ENCODE measurements at places on chromosomes 7 and 10.

GRCh38 chr7:102426268-102427018 is 6.9 kb upstream of the ORAI2 start:
- no peak for DNase-seq

GRCh38 chr7:84139986-84140729 is 54.4 kb downstream of the SEMA3A start:
- DNase-seq = no peak

GRCh38 chr10:30505543-30506298 is 71.7 kb downstream of the MAP3K8 start:
- no peak for DNase-seq

DNA sequence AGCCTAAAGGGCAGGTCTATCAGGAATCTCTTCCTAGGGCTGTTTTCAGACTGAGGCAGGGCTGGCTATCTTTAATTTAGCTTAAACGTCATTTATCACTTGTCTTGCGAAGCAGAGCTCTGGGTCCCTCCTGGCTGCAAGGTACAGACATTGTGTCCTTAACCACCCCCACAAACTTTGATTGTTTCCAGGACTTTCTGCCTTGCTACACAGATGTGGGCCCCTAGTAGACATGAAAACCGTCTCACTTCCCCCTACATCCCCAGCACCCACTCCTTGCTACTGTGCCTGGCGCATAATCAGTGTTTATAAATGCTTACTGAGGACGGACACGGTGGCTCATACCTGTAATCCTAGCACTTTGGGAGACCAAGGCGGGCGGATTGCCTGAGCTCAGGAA is 54.5 kb downstream of the PIP4K2A start:
- DNase-seq = no peak

DNA sequence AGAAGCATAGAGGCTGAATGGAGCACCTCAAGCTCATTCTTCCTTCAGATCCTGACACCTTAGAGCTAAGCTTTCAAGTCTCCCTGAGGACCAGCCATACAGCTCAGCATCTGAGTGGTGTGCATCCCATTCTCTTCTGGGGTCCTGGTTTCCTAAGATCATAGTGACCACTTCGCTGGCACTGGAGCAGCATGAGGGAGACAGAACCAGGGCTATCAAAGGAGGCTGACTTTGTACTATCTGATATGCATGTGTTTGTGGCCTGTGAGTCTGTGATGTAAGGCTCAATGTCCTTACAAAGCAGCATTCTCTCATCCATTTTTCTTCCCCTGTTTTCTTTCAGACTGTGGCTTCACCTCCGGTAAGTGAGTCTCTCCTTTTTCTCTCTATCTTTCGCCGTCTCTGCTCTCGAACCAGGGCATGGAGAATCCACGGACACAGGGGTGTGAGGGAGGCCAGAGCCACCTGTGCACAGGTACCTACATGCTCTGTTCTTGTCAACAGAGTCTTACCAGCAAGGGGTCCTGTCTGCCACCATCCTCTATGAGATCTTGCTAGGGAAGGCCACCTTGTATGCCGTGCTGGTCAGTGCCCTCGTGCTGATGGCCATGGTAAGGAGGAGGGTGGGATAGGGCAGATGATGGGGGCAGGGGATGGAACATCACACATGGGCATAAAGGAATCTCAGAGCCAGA is 31.0 kb downstream of the PRSS2 start:
- no peak for DNase-seq

- no peak for DNase-seq
Observed at GRCh38 chr7:153432063-153432462, 620.1 kb upstream of the DPP6 start.

GRCh38 chr10:47301833-47302232 is 1.8 kb downstream of the GDF10 start:
- no peak for DNase-seq

DNA sequence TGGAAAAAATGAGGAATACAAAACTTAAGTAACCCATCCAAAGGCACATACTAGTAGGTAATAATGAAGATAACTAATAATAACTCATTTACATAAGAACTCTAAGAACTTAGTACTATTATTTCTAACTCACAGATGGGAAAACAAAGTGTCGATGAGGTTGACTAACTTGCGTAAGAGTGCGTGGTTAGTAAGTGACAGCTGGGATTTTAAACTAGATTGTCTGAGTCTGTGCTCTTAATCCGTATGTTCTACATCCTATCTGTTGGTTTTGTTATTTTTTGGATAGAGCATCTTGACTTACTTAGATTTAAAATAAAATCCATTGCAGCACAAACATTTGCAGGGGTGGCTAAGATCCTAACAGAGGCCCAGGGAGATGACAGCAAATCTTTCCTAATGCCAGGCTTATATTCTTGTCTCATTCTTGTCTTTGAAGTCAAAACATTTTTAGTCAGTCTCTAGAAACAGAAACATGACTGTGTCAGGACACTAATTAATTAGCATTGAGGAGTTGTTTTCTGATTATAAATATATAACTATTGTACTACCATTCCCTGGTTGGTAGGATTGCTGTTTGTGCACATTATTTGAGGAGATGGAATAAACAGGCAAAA is 11.7 kb downstream of the RPA3 start:
- DNase-seq = no peak

- DNase-seq = no peak
Observed at GRCh38 chr7:103630318-103630717, 184.3 kb upstream of the SLC26A5 start.

DNA sequence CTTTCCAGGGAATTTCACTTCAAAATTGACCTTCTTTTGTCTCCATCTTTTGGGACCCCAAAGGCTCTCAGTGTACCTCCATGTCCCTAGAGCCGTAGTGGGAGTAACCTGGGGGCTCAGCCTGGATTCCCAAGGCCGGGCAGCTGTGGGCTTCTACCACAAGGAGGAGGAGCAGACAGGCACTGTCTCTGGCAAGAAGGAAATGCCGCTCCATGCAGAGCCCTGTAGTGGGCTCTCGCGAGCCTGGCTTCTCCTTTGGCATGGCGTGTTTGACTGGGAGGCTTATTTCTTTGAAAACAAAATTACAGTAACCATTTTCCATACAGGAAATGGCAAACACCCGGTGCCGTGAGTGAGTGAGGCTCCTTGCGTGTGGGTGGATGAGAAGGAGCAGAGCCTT is 76.8 kb upstream of the FAM180A start:
- DNase-seq = no peak

DNA sequence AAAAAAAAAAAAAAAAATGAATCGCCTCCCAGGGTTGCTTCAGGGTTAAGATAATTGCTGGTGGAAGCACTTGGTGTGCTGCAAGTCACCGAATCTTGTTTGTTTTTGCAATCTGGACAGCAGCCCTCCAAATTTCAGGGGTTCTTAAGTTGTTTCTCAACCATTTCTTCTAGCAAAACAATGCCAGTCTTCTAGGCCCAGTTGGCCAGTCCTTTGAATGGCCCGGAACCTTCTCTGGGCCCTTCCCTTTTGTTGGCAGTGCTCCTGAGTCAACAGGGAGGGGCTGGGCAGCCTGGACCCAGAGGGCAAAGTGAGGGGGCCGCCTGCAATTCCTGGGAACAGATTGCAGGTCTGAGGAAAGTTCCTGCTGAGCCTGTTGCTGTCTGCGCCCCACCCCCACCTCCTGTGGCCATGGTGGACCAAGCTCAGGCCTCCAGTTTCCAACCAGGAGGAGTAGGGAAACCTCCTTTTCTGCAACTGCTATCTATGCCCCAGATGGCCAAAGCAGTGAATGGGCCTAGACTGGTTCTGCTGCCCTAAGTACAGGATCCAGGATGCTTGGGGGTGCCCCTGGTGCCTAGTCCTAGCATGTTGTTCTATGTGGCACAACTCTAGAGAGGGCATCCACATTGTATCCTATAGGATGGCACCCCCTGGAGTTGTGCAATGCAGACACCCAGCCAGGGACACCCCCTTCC is 31.4 kb upstream of the PDCD4 start:
- DNase-seq = no peak

- DNase-seq = no peak
Observed at GRCh38 chr7:36742911-36743775, 18.8 kb upstream of the AOAH start.

GRCh38 chr7:138460649-138461607 is 869 bp downstream of the TRIM24 start:
- peak; percentile 75 for DNase-seq

DNA sequence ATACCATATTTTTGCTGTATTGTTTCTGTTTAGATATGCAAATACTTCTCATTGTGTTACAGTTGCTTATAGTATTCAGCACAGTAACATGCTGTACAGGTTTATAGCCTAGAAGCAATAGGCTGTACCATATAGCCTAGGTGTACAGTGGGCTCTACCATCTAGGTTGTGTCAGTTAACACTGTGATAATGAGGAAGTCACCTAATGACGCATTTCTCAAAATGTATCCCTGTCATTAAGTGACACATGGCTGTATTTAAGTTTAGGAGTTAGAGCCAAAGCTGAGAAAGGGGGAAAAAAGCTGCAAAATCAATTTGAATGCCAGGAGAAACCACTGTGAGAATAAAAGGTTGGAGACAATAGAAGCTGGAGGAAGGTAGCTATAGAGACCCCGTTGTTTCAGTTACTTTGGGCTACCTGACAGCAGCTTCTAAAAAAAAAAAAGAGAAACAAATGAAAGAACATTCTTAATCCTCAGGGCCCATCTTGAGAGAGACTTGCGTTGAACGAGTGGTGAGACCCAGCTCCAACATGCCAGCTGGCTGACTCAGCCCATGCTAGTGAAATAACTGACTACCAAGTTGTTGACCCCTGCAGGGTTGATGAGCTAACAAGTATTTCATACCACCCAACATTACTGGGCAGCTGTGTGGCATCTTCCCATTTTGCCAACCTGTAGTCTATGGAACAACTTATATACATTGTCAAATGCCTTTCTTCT is 8.7 kb downstream of the STARD3NL start:
- peak; percentile 59 for DNase-seq

- DNase-seq = no peak
Observed at GRCh38 chr10:73999703-74000102, 1.8 kb downstream of the VCL start.

DNA sequence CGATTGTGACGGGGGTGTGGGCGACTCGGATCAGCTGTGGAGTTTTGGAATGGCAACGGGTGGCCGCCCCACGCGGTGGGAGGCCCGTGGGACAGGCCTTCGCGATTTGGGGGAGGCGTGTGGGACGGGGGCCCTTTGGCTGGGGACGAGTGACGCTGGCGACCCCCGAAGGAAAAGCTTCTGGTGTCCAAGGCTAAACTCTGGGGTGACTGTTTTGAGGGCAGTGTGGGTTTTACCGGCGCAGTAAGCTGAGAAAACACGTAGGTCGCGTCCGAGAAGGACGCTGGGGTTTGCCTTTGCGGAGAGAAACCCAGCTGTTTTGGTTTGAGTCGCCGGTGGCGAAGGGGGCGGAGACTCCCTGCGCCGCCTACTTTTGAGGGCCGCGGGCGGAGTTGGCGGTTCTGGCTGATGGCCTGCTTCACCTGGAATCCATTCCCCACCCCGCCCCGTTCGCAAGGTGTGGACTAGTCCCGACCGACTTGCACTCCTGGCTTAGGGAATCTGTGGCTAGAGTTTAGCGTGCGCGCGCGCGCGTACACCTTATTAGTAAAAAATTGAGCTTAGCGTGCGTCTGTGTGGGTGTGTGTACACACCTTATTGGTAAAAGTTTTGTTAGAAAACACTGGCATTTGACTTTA is 606 bp downstream of the TAX1BP1 start:
- peak; percentile 98 for DNase-seq

- DNase-seq = no peak
Observed at GRCh38 chr7:101342892-101343291, 19.8 kb upstream of the COL26A1 start.

DNA sequence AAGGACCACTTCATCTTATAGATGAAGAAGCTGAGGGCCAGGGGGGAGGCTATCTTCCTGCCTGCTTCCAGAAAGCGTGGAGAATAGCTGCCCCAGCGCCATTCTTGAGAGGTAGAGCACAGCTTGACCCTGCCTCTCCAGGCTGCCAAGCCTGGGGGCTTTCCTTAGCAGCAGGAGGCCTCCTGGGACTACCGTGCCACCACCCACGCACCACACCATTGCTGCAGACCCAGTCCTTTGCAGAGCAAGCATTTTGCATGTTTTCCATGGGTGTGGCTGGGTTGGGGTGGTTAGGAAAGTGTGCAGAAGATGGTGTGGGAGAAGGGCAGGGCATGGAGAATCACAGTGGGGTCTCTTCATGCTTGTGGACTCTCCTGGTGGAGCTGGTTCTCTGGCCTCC is 64.9 kb downstream of the TBXAS1 start:
- DNase-seq = no peak

DNA sequence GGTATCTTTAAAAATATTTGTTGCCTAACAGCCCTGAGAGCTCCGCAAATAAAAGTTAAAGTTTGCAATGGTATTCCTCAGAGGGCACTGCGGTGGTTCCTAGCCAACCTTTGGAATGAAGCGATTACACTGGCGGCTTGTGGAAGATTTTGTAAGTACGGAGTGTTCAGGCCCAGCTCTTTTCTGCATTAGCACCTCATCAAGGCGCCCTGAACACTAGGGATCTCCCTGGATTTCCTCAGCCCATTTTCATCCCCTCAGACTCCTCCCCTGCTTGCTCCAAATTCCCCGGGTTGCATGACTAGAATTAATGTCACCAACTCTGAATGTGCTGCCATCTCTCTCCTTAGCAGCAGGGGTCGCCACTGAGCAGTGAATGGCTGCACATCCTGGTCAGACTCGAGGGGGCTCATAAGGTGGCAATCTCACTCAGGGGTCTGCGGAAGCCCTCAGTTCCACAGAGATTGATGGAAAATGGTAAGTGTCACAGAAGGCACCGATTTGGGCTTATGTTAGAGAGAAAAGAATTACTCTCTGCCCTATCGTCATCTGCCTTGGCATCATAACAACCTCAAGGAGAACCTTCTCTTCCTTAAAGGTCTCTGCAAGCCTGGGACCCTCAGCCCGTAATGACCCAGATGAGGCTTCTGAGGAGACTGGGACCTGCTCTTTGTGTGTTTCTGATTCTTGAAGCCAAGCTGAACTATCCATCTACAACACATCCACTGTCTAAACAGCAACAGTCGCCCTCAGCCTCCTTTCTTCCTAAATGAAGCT is 262.8 kb upstream of the AOAH start:
- DNase-seq = peak; percentile 21

DNA sequence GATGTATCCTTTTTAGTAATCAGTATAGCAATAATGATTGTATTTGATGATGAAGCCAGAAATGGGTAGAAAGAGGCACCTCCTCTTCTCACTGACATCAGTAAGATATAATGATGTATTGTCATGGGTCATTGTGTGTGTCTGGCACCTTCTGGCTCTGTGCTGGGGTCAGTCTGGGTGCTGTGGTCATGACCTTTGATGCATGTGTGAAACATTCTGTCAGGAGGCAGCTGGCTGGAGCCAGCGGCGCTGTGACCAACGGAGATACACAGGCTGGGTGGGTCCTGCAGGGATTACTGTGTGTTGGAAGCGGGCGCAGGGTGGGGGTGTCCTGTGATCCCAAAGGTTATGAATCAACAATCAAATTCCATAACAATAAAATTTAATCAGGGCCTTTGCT is 35.2 kb downstream of the EEPD1 start:
- no peak for DNase-seq

- DNase-seq = no peak
Observed at GRCh38 chr7:22137026-22137425, 191.3 kb upstream of the CDCA7L start.

DNA sequence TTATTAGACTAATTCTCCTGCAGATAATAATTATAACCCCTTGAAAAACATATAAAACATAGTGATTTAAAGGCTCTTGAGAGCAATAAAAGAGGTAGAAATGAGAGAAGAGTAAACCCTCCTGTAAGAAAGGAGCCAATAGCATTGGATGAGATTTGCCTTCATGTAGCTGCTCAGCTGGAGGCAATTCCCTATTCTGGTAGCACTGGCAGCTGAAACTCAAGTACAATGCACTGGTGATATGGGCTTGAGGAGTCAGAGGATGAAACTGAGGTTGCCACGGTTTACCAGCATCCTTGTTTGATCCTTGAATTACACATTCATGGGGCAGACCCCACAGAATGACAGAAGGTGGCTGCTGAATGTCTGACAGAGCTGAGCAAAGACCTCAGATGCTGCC is 76.4 kb downstream of the CTTNBP2 start:
- DNase-seq = no peak
